ENCODE measurements at places on chromosomes 7 and 10. TPM values are rescaled to one million over a fixed set of nuclear protein-coding genes. Genes with fewer than 3 reads are reported as not detected.
A peak's percentile ranks its signal among the peaks of the same experiment; 100 is the strongest.

DNA sequence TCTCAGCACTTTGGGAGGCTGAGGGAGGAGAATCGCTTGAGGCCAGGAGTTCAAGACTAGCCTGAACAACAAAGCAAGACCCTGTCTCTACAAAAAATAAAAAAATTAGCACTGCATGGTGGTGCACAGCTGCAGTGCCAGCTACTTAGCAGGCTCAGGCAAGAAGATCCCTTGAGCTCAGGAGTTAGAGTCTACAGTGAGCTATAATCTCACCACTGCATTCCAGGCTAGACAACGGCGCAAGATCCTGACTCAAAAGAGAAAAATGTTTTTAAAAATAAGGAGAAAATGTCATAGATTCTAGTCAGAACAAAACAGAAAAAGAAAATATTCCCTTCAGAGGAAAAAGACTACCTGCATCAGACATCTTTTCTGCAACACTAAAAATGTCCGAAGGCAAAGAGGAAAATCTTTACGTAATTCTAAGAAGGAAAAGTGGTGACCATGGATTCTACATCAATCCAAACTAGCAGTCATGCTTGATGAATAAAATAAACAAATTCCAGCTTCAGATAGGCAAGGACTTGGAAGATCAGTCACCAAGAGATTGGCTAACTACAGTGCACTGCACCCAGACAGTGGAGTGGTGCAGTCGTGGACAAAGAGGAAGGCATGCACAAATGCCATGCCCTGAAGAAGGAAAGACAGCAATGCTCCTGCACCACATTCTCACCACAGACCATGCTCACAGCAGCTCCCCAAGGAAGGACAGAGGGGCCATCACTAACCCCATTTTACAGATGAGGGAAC, 54.3 kb downstream of the ERCC6 start:
- DNase-seq = no peak

- DNase-seq = peak; percentile 34
These were observed 127.3 kb upstream of the PCBD1 start for GRCh38 chr10:71015674-71016073.

DNA sequence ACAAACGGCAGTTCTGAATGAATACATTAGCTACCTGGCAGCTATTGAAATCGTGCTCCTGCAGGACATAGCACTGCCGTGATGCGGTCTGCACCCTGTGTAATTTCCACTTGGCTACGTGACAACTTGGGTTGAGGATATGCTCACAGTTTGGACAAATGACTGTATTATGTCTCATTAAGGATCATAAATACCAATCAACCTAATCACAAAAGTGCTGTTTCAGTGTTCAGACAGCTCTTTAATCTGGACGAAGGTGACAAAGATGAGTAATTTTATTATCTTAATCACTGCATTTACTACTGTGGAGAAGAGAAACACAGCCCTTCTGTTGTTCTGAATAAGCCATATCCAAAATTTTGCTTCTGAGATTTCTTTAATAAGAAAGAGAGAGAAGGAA, 210.8 kb upstream of the PFKP start:
- DNase-seq = no peak

- DNase-seq = peak; percentile 50
These were observed 14.9 kb upstream of the CRCP start for GRCh38 chr7:66099551-66100407.

- DNase-seq = no peak
These were observed 98.6 kb upstream of the FAM180A start for GRCh38 chr7:135847242-135847641.

DNA sequence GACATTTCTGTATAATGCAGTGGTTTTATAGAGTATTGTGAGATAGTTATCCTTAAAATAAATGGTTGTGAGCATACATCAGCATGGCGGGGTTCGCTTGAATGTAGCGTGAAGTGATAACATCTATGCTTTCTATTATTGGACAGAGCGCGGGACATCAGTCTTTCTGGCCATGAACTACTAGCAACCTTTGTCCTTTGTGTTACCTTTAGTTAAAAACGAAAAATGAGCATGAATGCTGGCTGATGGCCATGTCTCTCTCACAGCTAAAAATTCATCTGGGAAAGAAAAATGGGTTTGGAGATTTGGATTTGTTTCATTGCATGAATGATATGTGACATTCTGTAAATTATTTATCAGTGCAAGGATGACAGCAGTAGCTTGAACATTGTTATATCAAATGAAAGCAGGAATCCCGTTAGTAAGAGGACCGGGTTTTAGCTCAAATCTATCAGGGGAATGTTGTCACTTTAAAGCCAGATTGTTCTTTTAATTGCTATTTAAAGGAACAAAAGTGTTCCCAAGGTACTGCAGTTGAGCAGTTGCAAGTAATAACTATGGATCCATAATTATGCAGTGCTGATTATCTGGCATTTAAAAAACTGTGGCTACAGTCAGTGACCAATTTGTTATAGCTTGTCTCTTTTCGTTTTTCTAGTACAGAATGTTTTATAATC, 131.0 kb downstream of the KAT6B start:
- no peak for DNase-seq

DNA sequence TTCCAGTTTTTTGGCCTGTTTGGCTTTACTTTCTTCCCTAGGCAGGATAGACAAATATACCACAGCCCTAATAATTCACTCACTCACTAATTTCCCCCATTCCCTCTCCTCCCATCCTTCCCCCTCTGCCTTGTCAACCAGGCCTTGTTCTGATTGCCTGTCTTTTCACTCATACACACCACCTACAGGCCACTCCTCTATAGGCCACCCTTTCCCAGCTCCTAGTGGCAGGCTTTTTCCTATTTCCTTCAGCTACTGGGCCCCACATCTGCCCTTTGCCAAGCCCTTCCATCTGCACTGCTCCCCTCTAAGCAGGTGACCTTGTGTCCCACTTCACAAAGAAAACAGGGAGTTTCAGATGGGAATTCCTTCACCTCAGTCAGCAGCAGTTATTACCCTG, 59.8 kb upstream of the MSRB2 start:
- DNase-seq = no peak

DNA sequence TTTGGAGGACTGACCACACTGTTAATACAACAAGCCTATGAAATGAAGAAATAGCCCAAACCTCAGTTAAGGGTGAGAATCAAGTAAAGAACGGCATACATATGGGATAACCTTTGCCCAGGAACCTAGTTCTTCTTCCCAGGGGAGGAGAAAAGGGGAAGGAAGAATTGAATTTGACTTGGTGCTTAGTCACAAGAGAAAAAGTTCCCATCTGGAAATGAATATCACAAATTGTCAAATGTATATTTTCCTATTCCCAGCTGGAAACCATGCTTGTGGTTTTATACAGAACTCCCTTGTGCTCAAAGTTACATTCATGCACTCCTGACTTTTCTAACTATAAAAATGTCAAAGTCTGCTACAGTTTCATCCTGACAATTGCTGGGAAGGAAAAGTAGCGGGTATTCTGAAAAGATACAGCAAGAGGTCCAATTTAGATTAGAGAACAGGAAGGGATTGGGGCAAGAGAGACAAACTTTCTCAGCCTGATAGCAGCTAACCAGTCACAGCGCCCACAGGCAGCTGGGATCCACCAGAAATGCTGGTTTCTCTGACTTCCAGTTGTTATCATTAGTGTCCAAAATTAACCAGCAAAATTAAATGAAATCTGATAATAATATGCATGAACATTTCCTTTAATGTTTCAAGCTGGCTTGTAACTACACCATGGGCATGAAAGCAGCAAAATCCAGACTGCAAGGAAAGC, 18.6 kb upstream of the GSAP start:
- no peak for DNase-seq

DNA sequence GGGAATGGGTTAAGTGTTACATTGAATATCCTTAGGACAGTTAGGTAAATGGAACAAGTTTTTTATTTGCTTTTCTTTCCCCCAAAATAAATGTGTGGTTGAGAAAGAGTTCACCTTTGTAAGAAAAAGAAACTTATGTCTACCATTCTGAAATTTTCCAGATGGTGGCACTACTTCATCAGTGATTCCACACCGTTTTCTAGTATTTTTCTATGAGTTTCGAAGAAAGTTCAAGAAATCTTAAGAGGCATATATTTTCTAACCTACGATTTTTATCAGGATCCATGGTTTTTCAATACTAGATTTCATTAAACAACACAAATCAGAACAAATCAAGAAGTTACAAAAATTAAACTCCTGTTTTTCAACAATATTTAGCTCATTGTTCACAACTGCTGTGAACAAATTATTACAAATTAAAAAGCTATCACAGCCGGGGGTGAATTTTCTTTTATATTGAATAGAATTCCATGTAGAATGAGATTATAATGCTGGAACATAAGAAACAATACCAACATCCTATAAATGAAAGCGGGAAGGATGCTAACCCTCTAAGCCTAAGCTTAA, 163.1 kb upstream of the NPVF start:
- DNase-seq = no peak

DNA sequence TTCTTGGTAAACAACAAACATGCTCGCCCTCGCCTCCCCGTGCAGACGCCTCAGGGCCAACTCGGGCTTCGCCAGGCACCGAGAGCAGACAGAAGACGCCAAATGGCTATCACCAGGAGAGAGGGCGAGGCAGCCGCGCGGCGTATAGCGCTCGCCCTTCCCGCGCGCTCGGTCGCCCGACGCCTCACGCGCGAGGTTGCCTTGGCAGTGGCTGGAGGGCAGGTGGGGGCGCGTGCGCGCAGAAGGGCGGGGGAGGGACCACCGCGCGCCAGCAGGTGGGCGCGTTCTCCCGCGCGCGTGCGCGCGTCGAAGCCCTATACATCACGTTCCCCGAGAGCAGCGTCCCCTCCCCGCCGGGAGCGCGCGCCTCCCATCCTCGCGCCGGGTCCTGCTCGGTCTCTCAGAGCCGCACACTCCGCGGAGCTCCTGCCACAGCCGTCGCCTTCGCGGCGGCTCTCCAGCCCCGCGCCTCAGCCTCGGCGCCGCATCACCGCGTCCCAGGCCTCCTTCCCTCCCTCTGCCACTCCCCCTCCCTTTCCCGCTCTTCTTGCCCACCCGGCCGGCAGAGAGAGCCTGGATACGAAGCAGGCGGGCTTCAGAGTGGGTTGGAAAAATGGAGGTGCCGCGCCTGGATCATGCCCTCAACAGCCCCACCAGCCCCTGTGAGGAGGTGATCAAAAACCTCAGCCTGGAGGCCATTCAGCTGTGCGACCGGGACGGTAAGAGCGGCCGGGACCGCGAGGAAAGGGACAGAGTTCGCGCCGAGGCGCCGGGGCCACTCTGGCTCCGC, at the start of gene PHYHIPL:
TSS of gene PHYHIPL (plus strand) at position 403 of the 790 bp plus-strand sequence. CDS start at position 614, 211 bp downstream.
- DNase-seq = peak; percentile 24

DNA sequence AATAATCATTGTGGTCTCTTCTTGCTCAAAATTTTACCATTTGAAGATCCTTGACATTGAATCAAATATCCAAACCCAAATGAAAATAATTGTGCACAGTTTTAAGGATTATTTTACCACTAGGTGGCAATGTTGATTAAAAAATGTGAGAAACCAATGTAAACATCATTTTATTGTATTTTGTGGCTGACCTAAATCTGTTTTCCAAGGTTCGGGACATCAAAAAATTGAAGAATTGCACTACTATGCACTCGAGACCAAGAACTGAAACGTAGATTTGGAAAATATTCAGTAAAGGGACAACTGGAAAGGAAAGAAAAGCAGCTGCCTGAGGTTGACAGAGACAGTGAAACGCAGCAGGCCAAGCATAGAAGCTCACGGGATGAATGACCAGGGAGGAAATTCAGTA, 259.3 kb downstream of the SNX13 start:
- DNase-seq = no peak

DNA sequence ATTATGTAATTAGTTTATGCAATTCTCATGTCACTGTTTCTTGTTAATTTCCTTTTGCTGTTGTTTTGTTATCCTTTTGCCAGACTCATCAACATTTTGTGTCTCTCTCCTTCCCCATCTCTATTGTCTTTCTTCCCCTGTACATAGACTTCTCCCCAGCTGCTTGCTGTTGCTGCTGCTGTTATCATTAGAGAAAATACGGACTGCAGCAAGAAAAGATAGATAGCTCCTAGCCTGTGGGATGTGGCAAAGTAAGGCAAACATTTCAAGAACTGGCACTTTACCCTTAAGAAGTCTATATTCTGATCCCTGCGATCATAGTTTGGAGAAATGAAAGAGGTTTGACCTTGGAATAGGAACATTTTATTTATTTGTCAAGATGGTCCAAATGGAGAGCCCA, 162.2 kb downstream of the AOAH start:
- no peak for DNase-seq

DNA sequence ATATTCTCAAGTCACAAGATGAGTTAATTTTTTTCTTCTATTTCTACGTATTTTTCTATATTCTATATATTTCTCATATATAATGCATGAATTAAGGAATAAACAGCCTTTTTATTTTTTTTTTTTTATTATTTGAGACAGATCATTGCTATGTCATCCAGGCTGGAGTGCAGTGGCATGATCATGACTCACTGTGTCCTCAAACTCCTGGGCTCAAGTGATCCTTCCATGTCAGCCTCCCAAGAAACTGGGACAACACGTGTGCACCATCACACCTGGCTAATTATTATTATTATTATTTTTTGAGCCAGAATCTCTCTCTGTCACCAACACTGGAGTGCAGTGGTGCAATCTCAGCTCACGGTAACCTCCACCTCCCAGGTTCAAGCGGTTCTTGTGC, 1.5 kb downstream of the CLDN12 start:
- DNase-seq = no peak

DNA sequence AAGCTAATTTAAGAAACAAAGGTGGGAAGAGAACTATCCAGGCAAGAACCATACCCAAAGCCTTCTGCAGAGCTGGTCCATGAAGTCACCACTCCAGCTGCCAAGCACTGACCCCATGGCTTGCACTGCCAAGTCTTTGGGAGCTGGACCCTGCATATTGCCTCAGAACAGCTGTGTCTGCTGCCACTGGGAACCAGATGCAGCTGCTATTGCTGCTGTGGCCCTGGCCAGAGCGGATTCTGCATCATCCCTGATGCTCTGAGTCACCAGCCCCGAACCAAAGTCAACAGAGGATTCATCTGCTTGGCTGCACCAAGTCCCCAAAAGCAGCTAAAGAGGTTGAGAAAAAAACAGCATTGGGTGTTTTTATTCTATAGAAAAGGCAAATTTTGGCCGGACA, 39.2 kb upstream of the GSAP start:
- no peak for DNase-seq

- DNase-seq = no peak
These were observed 25.2 kb upstream of the COMTD1 start for GRCh38 chr10:75260990-75261389.

Gene MINDY4
- 1.6 TPM for total RNA-seq

Gene IQUB
- not detected for total RNA-seq

Gene ARHGEF5
- 7.7 TPM for total RNA-seq

Gene CRTAC1
- not detected for total RNA-seq

Gene SUGCT
- 0.44 TPM for total RNA-seq

Gene MSMB
- total RNA-seq = not detected

Gene NACAD
- total RNA-seq = 0.11 TPM

Gene LIPJ
- total RNA-seq = 0.17 TPM

Gene CYP3A7
- total RNA-seq = not detected

Gene HOXA4
- 0.17 TPM for total RNA-seq

Gene TMEM130
- not detected for total RNA-seq

Gene INA
- total RNA-seq = 0.09 TPM

All from activated naive CD8-positive, alpha-beta T cell treated with anti-CD3 and anti-CD28 coated beads, Interleukin-2, amount 10 ng/mL, durations not matched to agents 7 days and 5 days (primary cell).